Brain microvascular endothelial cell (primary cell): ENCODE measurements at places on chromosomes 4 and X.
A peak's percentile ranks its signal among the peaks of the same experiment; 100 is the strongest.

DNA sequence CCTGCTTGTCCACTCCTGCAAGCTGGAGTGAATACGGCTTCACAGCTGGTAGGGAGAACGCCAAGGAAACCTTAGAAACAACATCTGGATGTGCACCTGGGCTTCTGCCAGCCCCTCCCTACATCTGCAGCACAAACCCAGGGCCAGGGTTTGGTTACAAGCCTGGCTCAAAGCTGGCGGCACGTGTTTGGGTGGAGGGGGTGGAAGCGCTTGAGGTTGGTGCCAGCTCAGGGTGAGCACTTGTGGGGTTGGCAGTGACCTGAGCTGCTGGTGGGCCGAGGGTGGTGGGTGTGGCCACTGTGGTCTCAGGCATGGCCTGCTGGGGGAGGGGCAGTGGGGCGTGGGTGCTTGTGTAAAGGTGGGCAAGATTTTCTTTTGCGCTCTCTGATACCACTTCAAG is 15.6 kb downstream of the ELF4 start:
- DNase-seq = no peak

DNA sequence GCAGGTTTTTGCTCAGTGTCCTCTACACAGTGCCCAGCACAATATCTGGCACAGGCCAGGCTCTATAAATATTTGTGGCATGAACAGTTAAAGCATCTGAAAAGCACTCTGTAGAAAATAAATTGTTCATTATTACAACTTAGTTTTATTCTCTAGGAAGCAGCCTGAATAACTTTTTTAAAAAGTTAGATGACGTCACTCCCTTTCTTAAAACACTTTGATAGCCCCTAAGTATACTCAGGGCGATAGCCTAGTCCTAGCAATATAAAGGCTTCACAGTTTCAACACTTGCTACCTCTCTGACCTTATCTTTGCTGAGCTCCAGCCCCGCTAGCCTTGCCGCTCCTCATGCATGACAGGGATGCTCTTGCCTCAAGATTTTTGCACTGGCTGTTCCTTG is 80.6 kb downstream of the GPM6A start:
- no peak for DNase-seq

GRCh38 chr4:57504139-57504538 is 394.0 kb upstream of the IGFBP7 start:
- DNase-seq = no peak

GRCh38 chrX:71162981-71163380 is 18.3 kb downstream of the NLGN3 start:
- no peak for DNase-seq

- no peak for DNase-seq
Measured at GRCh38 chr4:61203436-61203790, 3.3 kb downstream of the ADGRL3 start.

GRCh38 chrX:154353172-154353843 is 21.1 kb downstream of the FLNA start:
- DNase-seq = no peak

GRCh38 chr4:38842994-38843393 is 13.6 kb downstream of the TLR6 start:
- no peak for DNase-seq

GRCh38 chrX:3159995-3160720 is 118.9 kb downstream of the ARSF start:
- DNase-seq = no peak

- no peak for DNase-seq
Measured at GRCh38 chr4:183014361-183015084, 84.5 kb upstream of the WWC2 start.

DNA sequence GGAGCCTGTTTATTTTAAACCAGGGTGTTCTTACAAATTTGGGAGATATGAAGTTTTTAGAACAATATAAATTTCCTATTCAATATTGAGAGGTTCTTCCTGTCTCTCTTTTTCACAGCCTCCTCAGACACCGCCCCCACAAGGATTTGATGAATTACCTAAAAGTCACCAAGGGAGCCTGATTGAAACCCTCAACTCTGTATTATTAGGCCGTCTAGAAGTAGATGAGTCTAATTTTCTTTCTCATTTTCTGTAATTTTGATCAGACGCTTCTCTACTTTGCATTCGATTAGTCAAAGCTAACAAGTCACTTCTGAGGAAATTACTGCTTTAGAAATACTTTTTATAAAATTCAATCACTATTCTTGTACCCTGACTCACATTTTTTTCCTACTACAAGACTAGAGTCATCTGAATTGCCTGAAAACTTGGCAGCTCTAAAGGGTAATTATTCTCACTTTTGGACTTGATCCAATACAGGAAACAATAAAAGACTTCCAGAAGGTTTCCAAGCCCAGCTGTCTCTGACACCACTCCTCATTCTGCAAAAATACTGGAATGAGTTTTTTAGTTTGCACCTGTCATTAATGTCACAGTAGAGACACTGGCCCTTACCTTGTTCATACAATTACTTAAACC is 111.2 kb downstream of the ELOVL6 start:
- DNase-seq = peak; percentile 30

DNA sequence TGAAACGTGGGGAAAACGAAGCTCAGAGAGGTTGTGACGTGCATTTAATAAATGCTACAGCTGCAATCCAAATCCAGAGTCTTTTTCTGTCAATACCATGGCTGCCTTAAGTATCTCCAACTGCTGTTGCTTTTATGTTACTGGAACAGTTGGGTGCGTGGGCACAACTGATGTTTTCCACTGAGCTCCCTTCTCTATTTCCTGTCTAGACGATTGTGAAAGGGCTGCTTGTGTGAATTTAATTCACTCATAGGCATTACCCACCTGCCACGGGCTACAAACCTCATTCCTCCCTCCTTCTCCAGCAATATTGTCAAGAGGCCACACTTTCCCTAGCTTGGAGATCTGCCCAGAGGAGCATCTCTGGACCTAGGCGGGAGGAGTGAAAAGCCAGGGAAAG is 526.0 kb downstream of the MID1IP1 start:
- DNase-seq = no peak

- peak; percentile 12 for DNase-seq
Measured at GRCh38 chr4:118351851-118352827, 664 bp downstream of the PRSS12 start.

- no peak for DNase-seq
Measured at GRCh38 chr4:141348125-141348524, 127.4 kb downstream of the ZNF330 start.

DNA sequence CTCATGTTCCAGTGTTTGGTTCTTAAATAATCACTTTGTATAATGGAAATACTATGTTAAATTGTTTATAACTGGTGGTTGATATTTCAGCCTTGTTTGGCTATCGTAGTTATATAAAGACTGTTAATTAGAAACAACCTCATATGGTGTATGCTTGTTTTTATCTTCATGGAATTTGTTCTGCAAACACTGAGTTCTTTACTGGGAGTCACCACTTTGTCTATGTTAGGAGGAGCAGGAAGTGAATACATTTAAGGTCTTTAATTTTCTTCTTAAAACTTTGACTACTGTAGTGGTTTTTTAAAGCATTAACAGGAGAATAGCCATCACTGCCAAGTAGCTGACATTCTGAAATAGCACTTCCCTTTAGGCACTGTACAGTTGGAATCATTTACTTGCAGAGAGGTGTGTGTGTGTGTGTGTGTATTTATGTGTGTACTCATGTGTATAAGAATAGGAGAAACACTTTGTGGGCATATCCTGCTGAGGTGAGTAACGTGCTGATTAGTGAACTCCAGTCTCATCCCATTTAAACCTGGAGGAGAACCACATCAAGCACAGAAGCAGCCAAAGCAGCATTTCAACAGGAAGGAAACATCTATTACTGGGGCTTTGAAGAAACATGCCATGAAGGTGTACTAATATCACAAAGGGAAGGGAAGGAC is 37.8 kb downstream of the TET2 start:
- DNase-seq = no peak

DNA sequence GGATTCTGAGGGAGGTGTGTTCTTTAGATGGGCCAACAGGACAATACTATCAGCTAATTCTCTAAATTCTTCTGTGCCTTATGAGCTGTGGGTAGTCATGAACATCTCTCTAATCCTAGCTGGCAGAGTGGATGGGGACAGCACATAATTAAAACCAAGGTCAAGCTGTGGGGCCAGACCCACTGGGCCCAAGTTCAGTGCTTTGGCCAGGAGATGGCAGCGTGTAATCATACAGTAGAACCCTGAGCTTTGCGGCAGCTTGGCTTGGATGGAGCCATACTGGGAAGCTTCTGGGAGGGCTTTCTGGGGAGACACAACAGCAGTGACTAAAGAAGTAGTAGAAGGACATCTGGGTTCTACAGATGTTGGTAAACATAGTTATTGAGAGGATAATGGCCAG is 140.3 kb upstream of the CXCL13 start:
- DNase-seq = peak; percentile 22

DNA sequence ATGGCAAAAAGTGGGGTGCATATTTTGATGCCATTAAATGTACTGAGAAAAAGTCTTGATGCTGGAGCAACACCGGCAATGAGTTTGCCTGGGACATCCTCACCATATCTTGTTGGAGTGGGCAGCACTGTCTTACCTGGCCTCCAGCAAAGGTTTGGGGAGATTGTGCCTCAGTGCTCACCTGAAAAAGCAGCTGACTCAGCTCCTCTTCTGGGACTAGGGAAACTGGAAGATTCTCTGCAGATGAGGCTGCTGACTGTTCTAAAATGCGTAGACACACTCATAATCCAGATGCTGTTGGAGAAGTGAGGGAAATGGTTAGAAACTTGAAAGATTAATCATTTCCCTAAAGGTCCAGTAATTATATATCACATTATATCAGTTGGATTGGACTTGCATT is 593.7 kb upstream of the HS3ST1 start:
- DNase-seq = no peak

- no peak for DNase-seq
Measured at GRCh38 chr4:86892636-86892960, 376 bp upstream of the C4orf36 start.

DNA sequence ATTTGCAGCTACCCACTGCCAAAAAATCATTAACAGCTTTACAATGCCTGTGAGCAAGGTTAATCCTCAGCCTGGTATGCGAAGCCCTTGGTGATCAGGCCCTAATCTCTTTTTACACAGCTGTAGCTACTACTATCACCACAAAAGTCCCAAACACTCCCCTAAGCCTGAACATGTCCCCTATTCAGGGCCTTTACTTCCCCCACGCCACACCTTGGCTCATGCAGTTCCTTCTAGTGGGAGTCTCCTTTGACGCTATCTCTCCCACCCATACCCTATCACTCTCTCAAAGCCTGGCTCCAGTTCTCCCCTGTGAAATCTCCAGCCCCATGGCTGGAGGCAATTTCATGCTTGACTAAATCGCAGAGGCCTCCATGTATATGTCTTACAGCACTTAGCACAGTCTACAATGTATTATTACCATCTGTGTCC is 90.6 kb upstream of the CBR4 start:
- DNase-seq = no peak

GRCh38 chr4:175953116-175953515 is 112.5 kb upstream of the WDR17 start:
- no peak for DNase-seq

GRCh38 chr4:3440011-3440410 is 1.8 kb upstream of the HGFAC start:
- DNase-seq = no peak

- DNase-seq = no peak
Measured at GRCh38 chr4:93384241-93384640, 444.3 kb upstream of the ATOH1 start.

- no peak for DNase-seq
Measured at GRCh38 chr4:84585251-84585650, 2.3 kb downstream of the CDS1 start.
